ENCODE measurements at places on chromosomes 6 and 20.
A peak's percentile ranks its signal among the peaks of the same experiment; 100 is the strongest.

DNA sequence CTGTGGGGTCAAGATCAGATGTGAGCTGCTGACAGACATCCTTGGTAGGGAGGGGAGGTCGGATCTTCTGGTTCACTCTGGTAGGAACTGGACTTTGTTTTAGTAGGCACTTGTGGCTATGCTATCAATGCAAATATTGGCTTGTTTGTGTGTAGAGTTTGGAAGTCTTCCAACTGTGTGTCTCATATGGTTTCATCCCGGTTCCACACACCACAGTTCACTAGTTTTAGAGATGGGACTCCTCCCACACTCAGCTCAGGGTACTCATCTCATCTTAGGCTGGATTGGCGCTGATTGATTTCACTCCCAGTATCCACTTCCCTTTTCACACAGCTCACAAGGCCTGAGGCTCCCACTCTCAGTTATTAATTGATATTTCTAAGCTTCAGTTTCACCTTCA is 161.3 kb downstream of the THBS2 start:
- no peak for DNase-seq

DNA sequence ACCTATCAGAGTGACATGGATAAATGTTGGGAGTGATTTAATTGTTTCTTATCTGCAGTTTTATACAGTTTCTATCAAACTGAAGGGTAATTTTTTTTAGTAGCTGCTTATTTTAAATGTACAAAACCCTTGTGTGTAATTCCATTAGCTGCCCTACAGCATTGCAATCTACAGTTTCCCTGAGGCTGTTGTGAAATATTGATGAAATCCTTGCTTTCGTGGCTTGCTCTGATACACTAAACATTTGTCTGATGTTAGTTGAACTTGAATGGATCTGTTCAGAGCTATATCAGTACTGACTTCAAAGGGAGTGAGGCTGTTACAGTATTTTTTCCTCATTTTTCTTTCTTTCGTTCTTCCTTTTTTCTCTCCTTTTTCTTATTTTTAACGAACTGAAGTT is 255.4 kb downstream of the TSHZ2 start:
- peak; percentile 33 for DNase-seq

- peak; percentile 82 for DNase-seq
Measured at GRCh38 chr6:12572896-12573827, 143.4 kb upstream of the PHACTR1 start.

- DNase-seq, result no peak
Measured at GRCh38 chr6:170232186-170233002, 58.5 kb downstream of the DLL1 start.

DNA sequence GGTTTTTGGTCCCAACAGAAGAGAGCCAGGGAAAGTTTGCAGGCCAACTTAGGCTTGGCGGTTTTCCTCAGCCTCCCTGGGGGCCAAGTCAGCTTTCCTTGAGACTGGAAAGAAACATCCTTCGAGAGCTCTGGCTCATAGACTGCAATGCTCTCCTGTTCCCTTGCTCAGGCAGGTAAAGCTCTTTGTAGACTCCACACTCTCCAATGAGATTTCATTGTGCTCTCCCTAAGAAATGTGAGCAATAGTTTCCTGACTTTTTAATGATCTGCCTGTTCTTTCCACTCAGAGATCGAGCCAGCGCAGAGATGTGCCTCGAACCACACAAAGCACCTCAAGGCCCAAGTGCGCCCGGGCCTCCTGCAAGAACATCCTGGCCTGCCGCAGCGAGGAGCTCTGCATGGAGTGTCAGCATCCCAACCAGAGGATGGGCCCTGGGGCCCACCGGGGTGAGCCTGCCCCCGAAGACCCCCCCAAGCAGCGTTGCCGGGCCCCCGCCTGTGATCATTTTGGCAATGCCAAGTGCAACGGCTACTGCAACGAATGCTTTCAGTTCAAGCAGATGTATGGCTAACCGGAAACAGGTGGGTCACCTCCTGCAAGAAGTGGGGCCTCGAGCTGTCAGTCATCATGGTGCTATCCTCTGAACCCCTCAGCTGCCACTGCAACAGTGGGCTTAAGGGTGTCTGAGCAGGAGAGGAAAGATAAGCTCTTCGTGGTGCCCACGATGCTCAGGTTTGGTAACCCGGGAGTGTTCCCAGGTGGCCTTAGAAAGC is 13.9 kb downstream of the TNFAIP3 start:
- DNase-seq, result no peak

- DNase-seq, result peak; percentile 11
Measured at GRCh38 chr6:129859524-129859923, 1.6 kb downstream of the TMEM244 start.

DNA sequence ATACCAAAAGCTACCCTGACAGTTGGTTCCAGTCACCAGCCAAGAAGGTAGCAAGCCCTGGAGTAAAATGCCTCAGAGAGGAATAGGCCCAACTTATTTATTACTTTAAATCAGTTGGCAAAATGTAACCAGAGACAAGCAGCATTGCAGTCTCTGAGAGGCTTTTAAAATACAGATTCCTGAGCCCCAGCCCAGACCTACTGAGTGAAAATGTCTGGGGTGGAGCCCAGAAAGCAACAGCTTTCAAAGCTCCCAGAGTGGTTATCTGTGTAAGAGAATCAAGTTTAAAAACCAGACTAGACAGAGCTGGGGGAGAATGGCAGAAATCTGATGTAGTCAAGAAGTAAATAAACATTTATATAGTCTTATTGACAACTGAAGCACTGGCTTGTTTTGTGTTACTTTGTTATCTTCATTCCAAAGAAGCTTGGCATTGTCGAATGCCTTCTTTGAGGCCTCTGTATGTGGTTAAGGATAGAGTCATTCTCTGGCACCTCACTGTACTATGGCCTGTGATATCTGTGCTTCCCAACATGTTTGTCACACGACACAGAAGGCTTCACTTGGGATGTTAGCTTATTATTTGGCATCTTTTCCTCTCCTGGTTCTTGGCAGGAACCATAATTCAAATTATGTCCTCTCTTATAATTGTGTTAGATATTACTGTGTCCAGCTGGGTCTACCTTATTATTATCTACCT is 313.5 kb downstream of the SLC35F1 start:
- DNase-seq, result no peak

DNA sequence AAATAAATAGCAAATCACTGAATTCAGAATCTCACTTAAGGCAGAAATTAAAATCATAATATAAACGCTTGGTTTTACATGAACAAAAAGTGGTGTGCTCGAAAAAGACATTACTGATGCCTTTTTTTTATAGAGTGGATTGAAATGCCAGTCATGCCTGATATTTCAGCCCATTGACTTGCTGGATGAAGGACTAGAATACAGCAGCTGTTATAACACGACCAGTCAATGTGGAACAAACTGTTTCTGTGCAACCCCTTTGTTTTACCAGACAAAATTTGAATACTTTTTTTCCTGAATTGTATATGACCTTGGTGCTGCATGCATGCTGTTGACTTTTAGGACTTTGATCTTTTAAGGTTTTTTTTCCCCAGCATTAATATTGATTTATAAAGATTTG is 150.0 kb downstream of the QKI start:
- no peak for DNase-seq

- DNase-seq, result no peak
Measured at GRCh38 chr6:99409672-99410071, 15.4 kb downstream of the PNISR start.

DNA sequence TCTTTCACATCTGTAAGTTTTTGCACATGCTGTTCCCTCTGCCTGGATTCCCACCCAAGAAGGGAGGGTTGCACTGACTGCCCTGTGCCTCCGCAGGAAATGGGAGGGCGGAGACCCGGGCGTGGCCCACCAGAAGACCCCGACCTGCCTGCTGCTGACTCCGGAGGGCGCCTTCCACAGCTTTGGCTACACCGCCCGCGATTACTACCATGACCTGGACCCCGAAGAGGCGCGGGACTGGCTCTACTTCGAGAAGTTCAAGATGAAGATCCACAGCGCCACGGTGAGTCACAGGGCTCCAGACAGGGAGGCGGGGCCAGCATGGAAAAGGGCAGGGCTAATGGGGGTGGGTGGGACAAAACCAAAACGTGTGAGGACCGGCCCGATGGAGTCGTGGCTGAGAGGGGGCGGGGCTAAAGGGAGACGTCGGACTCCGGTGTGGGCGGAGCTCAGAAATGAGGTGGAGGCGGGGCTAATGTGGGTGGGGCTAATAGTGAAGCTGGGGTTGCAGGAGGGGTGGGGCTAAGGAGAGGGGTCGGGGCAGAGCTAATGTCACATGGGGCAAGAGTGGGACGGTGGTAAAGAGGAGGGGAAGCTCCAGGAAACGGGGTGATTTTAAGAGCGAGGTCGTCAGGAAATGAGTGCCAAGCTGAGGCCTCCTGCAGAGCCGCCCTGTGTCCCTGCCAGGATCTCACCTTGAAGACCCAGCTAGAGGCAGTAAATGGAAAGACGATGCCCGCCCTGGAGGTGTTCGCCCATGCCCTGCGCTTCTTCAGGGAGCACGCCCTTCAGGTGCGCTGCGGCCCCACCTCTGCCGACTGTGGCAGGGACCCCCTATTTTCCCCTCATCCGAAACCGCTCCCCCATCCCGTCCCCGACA is 12.6 kb downstream of the HSPA12B start:
- DNase-seq, result no peak

DNA sequence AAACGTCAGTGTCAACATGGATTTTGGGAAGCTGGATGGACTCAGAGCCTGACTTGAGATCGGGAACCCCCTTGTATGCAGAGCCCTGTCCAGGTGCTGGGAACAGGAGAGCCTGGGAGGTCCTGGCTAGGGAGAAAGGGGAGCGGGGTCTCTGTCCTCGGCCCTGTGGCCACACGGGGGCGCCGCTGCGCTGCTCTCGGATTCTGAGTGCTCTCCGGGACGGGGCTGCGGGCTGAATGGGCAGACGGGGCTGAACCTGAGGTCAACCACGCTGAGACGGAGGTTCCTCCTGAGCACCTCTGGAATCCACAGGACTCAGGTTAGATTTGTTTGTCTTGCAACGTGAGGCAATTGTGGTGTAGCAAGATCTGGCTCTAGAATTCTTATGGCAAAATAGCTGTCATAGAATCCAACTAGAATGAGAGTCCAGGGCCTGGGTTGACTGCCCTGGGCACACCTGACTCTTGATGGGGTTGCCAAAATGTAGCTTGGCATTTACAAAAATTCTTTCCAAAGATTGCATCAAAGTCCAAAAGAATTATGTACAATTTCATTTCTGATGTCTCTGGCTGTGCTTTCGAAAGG is 20.6 kb upstream of the HLA-F start:
- DNase-seq, result peak; percentile 37

GRCh38 chr6:108005961-108006360 is 48.0 kb upstream of the SEC63 start:
- DNase-seq, result no peak

GRCh38 chr6:146881228-146882181 is 282.7 kb downstream of the ADGB start:
- no peak for DNase-seq

- DNase-seq, result no peak
Measured at GRCh38 chr6:43706788-43707187, 19.2 kb upstream of the MRPS18A start.

DNA sequence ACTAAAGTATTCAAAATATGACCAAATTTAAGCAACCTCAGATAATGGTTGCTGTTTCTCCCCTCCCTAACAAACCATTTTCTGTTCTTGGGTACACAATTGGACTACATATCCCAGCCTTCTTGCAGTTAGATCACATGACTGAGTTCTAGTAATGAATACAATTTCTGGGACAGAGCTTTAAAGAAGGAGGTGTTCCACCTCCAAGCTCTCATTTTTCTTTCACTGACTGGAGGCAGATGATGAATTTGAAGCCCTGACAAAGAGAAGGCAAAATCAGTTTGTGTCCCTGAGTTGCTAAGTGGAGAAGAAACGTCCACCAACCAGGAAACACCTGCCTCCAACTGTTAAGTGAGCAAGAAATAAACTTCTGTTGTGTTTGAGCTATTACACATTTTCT is 117.2 kb downstream of the LCA5 start:
- DNase-seq, result no peak

- DNase-seq, result peak; percentile 3
Measured at GRCh38 chr20:10093087-10093591, 58.4 kb downstream of the ANKEF1 start.

DNA sequence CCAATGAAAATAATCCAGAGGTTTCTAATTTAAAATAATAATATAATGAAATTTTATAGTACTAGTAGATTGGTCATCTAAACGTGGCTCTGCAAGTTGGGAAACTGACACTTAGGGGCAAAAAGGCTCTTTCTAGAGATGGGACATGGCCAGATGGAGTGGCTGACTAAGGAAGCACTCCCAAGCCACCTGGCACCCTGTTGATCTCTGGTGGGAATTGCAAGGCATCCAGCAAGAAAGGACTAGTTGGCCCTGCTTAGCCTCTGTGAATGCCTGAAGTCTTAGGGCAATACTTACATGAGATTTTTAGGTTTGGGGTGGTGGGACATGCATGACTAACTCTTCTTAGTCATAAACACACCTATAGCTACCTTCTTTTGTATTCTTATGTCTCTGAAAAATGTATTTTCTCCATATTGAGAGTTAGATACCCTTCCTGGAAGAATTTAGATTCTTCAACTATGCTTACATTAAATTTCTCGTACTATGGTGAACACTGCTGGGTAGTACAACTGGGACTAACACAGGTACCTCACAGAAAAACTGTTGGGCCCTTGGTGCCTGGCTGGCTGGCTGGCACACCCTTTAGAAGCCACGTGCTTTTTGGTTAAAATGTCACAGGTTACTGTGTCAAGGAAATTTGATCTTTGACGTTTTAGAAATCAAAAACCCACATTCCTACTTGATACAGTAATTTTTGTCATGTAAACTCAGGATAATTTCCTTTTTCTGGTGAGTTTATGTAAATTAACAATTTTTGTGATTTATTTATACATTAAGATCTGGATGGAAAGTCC is 25.0 kb upstream of the SH3BGRL2 start:
- DNase-seq, result no peak

GRCh38 chr6:13296536-13296997 is 31.8 kb downstream of the TBC1D7 start:
- no peak for DNase-seq

DNA sequence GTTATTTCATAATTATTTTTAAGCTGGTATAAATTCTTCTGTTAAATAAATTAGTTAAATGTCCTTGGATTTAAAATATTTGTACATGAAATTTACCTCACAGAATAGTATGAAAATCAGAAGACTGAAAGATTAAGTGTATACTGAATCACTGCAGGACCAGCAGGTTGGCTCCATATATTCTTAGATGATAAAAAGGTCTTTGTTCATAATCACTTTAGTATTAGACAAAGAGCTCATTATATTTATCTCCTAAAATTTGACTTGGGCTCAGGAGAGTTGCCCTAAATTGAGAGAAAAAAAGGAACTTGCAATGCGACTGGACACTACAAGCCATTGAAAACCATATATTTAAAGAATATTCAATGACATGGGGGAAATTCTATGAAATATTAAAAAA is 766.4 kb upstream of the CITED2 start:
- DNase-seq, result no peak

- DNase-seq, result no peak
Measured at GRCh38 chr6:132998418-132998817, 184.0 kb downstream of the RPS12 start.

GRCh38 chr6:165031502-165031901 is 277.9 kb downstream of the C6orf118 start:
- no peak for DNase-seq

- DNase-seq, result no peak
Measured at GRCh38 chr6:149438855-149439254, 38.8 kb downstream of the SUMO4 start.

- DNase-seq, result no peak
Measured at GRCh38 chr6:87993356-87993755, 54.3 kb upstream of the SPACA1 start.
